Skeletal muscle cell (primary cell): ENCODE measurements at places on chromosomes 4 and X.

GRCh38 chrX:105869701-105870100, 47.4 kb downstream of the NRK start:
- DNase-seq: peak; percentile 26

GRCh38 chr4:77177199-77177598, 20.2 kb downstream of the CCNG2 start:
- peak; percentile 78 for DNase-seq

DNA sequence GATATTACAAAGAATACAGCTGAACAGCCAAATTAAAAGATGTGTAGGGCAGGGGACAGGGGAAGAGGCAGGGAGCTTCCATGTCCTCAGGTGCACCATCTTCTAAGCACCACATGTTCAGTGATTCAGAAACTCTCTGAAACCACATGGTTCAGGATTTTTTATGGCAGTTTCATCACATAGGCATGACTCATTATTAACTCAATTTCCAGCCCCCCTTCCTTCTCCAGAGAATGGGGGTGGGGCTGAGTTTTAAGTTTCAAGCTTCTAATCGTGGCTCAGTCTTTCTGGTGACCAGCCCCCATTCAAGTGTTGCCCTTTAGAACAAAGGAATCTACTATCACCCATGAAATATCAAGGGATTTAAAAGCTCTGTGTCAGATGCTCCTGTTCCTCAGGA, 317.8 kb upstream of the GALNT7 start:
- peak; percentile 85 for DNase-seq

- DNase-seq: no peak
These were observed 20.9 kb downstream of the SPATA18 start for GRCh38 chr4:52071791-52072546.

DNA sequence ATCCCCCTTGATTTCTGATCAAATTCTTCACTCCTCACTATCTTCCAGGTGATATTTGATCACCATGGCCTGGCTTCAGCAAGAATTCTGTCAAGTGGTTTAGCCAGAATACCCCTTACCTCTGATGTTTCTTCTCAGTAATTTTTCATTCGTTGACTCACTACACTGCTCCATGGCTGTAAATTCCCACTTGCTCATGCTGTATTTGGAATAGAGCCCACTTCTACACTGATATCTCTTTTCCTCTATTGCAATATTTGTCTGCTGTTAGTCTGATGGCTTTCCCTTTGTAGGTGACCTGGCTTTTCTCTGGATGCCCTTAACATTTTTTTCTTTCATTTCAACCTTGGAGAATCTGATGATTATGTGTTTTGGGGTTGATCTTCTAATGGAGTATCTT, 73.9 kb upstream of the DIPK2B start:
- peak; percentile 4 for DNase-seq

GRCh38 chr4:176999935-177000543, 207.3 kb upstream of the VEGFC start:
- DNase-seq: no peak

GRCh38 chrX:101079736-101080270, 1.1 kb downstream of the TMEM35A start:
- no peak for DNase-seq

GRCh38 chrX:63686878-63687714, 97.9 kb downstream of the ARHGEF9 start:
- DNase-seq: peak; percentile 45

GRCh38 chrX:29581223-29581622, 634.1 kb upstream of the MAGEB2 start:
- no peak for DNase-seq

GRCh38 chrX:38654302-38654701, 93.0 kb downstream of the TSPAN7 start:
- no peak for DNase-seq

DNA sequence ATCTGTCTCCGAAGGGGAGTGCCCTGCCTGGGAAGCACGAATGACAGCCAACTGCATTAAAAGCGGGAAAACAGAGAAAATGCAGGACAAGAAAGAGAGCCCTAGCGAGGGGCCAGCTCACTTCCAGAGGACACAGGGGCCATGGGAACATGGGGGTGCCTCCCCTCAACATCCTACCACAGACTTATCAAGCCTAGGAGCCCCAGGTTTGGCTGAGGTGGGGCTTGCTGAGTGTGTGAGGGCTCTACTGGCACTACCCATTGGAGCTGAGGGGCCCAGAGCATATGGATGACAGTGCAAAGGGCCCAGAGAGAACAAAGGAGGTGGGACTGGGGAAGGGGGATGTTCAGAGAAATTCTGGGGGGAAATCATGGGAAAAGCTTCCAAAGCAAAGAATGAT, 101.8 kb downstream of the PJA1 start:
- DNase-seq: no peak

GRCh38 chr4:139853309-139853708, 187.7 kb downstream of the MGST2 start:
- DNase-seq: no peak

DNA sequence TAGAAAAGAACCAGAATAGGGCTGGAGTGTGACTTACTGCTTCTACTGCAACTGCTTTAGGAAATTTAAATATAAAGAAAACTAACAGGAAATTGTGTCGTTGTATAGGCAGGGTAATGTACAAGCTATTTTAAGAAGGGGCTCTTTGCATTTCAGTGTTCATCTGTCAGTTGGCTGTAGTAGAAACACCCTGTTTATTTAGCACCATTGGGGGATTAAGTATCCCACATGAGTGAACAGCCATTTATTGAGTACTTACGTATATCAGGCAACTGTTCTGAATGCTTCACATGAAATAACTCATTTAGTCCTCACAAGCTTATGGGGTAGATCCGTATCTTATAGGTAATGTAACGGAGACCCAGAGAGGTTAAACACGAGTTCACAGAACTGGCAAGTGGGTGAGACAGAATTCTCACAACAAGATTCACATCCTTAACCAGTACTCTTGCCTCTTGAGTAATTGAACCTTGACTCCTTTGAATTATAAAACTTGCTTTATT, 23.9 kb downstream of the STIM2 start:
- no peak for DNase-seq

DNA sequence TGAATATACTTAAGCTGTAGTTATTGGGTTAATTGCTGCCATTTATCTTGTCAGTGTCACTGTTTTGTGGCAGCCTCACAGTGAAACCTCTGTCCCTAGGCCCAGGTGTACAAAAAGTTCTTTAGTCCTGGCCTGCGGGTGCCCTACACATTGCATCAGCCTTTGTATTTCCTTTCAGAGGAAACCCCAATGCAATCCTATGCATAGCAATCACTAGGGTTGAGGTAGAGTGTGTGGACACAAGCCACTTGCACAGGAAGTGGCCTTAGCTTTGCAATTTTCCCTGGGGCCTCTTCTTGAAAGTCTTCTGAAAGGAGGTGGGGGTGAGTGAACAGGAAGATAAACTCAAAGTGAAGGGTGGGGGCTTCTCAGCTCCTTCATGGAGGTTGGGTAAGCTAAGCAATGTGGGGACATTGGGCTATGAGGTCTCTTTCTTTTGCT, 27.8 kb downstream of the VSIG4 start:
- no peak for DNase-seq

DNA sequence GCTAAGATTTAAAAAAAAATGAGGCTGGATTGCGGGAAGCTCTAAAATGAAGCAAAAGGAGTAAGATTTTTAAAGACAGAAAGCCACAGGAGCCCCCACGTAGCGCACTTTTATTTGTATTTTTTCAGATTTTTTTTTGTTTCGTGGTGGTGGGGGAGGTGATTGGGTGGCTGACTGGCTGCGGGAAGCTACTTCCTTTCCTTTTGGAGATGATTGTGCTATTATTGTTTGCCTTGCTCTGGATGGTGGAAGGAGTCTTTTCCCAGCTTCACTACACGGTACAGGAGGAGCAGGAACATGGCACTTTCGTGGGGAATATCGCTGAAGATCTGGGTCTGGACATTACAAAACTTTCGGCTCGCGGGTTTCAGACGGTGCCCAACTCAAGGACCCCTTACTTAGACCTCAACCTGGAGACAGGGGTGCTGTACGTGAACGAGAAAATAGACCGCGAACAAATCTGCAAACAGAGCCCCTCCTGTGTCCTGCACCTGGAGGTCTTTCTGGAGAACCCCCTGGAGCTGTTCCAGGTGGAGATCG, 908 bp downstream of the PCDH10 start:
- DNase-seq: no peak
